ENCODE measurements at places on chromosomes 7 and 10.

GRCh38 chr7:99012722-99013121, 131.2 kb downstream of the SMURF1 start:
- DNase-seq = no peak

DNA sequence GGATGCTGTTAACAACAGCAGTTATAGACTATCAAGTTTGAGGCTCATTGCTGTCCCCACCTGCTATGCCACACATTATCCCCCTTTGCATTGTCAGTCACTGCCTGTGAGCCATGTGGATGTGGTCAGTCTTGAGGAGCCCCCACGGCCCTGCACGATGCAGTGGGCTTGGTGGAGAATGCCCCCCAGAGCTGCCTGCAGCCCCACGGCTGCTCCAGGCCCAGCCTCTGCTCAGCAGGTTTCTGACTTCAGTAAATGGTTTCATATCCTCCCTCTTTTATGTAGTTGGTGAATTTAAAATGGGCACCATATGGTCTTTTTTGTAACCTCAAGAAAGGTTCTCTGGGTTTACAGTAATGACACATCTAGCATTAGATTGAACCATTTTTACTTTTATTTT, 164.1 kb downstream of the EBF3 start:
- no peak for DNase-seq

DNA sequence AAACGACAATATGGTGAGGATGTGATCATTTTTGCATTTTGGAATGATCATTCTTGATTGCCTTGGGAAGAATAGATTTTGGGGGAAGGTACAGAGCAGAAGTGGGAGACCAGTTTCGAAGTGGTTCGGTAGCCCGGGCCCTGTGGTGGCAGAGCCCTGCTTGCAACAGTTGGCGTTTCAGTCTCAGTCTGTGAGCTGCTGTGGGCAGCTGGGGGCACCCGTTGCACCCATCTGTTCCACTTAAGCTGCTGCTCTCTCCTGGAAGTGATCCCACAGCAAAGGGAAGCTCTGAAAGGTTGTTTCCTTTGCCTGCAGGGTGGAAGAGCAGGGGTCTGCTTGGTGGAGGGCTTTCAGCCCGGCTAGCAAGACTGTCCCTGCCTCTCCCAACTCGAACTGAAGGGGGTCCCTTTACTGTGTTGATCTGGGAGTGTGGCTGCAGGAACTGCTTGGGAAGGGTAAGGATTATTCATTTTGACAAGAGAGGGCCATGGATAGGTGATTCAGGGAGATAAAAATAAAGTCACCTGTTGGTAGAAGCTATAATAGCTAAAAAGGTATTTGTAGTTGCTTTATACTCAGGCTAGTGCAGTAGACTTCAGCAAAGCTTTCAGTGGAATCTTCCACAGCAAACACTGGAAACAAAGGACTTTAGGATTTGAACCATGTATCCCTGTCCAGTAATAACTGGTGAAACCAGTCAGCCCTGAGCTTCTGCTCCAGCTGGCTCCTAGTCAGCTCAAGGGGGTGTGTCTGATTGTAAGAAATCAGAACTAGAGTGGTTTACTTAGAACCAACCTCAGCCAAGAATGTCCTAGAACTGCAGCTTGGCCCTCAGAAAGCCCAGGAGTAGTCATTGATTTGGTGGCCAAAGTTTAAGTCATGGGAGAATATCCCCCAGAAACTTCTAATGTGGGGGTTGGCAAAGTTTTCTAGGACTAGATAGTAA, 53.1 kb upstream of the PDCD4 start:
- DNase-seq = no peak

DNA sequence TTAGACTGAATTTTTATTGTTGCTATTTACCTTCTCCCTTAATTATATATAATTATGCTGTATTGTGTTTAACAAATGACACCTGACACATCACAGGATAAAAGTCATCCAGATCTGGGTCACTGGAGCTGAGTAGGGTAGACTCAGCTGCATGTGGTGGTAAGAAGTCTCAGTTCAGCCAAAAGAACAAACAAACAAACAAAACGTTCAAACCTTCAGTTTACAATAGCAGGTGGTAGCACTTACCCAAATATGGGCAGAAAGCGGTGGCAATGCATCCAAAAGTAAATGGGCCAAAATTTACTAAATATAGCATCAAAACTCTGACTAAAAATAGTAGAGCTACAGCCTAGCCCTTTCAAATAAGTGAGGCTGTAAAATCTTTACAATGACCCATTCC, 42.2 kb downstream of the ZWINT start:
- no peak for DNase-seq

GRCh38 chr10:114713525-114714090, 55.5 kb upstream of the ABLIM1 start:
- no peak for DNase-seq

- no peak for DNase-seq
Observed at GRCh38 chr10:3048119-3049019, 19.0 kb upstream of the PFKP start.

DNA sequence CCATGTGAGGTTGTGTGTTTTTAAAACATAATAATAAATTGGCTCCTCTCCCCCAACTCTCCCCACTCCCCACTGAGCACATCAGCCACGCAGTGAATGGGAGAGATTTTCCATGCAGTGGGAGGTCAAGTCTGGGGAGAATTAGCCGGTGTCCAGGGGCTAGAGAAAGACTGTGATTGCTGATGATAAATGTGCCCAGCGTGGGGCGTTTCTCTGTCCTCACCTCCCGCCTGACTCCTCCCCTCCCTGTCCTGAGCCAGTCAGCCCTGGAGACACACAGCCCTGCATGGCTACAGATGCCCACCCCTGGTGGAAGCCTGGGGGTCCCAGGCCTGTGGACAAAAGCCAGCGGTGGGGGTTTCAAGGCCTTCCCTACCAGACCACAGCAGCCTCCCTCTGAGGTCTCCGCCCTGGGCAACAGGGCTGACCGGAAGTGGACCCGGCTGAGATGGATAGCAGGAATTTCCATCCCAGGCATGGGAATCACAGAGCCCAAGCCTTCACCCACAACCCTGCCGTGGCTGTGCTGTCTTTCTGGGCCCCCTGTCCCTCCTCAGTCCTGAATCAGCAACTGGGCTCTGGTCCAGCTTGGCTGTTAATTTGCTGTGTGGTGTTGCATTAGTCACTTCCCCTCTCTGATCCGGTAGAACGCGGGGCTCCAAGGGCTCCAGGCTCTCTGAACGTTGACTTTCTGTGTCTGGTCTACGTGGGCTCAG, 46.8 kb upstream of the SLC29A3 start:
- DNase-seq = no peak

DNA sequence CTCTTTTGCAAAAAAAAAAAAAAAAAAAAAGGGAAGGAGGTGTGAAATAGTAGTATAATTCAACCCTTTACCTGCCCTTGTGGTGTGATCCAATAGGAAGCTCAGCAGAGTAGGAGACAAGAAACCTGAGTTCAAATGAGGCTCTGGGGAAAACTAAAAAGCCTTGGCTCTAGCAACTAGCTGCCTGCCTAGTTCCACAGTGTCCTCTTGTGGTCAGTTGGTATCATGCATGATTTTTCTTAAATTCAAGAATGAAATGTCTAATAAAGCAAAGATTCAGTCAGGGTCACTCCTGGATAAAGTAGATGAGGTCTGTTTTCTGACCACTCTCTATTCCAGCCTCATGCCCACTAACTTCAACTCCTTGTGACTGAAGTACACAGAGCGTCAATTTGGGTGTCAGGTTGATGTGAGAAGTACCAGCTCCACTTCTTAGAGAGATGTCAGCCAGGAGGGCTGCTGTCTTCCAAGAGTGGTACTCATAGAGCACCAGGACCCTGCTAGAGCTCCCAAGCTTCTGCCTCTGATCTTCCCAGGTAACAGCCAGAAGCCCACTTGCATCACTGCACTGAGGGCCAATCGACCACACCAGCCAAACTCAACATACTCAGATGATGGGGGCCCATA, 10.5 kb downstream of the LSM5 start:
- DNase-seq = no peak

DNA sequence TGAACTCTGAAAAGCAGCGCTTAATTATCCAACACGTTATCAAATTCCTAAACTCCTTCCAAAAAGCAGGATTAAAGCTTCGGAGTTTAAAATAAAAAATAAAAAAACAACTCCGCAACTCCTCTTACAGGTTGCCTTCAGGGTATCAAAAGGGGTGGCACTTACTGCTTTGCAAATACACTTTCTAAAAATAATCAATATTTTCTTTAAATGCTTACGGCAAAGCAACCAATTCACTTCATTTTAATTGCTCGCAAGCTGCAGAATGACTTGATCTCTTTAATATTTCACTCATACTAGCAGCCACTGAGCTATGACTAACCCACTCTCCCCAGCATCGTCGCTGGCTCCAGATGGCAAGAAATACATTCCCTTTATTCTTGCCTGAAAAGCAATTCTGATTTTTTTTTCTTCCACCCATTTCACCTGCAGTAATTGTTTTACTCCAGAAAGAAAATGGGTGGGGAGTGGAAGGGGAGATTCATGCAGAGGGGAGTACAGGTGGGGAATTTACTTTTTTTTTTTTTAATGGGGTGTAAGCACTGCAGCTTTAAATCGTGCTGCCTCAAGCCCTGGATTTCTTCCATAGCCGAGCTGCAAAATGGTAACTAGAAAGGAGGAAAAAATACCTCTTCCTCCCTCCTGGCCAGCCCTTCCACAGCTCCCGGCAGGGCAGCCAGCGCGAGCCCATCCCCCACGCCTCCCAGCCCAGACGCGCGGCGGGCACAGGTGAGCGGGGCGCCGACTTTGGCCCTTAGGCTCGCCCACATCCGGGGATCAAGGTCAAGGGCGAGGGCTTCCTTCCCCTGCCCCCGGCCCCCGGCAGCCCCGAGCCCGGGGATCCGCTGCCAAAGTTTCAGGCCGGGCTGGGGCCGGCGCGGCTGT, 54.2 kb upstream of the FHIP2A start:
- no peak for DNase-seq

- DNase-seq = no peak
Observed at GRCh38 chr10:107303203-107303602, 138.7 kb upstream of the SORCS1 start.

DNA sequence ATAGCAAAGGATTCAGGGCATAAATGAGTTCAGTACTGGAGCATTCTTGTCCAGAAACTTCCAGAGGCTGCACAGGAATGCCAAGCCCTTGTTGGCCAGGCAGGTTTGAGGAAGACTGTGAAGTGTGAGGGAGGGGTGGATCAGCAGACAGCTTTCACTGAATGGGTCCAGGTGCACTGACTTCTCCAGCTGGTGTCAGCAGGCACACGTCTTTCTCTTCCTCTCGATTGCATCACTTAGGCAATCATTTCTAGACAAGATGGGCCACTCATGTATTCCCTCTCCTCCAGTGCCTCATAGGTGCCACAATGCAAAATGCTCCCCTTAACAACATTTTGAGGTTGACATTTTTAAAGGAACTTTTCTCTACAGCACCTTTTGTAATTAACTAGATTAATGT, 15.6 kb upstream of the PLEKHS1 start:
- no peak for DNase-seq

DNA sequence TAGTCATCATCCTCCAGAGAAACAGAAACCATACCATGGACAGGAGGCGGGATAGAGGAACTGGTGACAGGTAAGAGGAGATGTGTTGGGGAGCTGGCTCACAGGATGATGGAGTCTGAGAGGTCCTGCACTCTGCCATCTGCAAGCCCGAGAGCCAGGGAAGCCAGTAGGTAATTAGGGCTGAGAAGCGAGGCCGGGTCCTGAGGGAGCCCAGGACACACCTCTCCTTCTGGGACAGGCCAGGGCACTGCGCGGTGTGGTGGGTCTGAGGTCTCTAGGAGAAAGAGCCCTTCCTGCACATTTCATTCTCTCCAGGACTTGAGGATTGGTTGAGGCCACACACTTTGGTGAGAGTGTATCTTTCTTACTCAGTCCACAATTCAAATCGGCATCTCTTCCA, 415.5 kb downstream of the GLRX3 start:
- DNase-seq = no peak

DNA sequence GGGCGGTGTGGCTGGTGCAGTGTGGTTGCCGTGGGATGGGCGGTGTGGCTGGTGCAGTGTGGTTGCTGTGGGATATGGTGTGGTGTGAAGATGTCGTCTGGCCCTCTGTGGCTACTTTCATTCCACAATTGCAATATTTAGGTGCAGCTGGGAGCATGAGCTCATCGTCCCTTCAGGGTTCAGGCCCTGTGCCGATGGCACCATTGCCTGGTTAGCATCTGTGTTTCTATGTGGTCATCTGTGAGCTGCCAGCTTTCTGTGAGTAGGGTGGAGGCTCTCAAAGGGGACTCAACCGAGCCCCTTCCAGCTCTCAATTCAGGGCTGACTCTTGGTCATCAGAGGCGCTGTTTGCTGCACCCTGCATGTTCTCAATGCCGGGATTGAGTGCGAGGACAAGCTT, 3.6 kb downstream of the ADGRA1 start:
- no peak for DNase-seq

DNA sequence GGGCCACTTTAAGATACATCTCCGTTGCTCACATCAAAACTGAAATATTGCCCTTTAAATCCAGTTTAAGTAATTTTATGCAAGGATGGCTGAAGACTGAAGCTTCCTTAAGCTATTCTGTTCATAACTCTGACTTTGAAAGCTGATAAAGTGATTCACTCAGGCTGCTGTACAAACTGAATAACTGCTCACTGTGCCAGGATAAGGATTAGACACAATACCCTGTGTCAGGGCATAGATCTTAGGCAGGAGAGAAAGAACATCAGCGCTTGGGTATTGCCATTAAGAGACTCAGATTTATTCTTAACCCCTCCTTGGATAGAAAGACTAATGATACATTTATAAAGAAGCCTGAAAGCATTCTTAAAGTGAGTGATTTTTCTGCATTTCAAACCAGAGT, 614.5 kb upstream of the ZWINT start:
- DNase-seq = no peak

GRCh38 chr7:158127241-158127640, 460.4 kb downstream of the PTPRN2 start:
- no peak for DNase-seq

- no peak for DNase-seq
Observed at GRCh38 chr10:108591417-108591816, 1331.9 kb downstream of the XPNPEP1 start.

DNA sequence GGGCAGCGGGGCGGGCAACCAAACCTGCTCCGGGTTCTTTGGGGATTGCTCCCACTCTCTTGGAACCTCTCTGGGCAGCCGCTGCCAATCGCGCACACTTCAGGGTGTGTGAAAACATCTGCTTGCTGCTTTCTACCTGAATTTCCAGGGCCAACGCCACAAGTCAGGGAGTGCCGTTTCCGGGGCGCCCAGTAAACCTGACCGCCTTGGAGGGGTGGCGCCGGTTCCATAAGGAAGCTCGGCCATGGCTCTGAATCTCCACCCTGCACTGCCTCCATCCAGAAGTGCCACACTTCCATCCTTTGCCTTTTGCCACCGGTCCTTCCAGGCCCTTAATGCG, 679 bp upstream of the AFAP1L2 start:
- DNase-seq = no peak

DNA sequence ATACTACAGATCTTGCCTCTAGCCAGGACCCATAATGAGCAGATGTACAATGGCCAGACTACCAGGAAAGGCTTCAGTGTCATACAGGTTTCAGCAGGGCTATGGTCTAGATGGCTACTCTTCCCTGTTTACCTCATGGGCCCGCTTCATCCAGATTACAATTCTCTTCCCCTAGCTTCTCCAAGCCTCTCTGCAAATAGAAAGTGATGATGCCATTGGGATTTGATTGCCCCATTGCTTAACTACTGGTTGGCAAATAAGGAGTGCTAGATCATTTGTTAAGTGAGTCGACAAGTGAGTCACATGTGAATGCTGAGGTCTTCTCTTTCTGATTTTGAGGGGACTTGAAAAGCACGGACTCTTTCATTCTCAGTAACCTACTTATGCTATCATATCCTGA, 361.5 kb upstream of the LRRTM3 start:
- no peak for DNase-seq
